NCI-H1417 (cell line): ENCODE measurements at places on chromosomes 1 and 21.

DNA sequence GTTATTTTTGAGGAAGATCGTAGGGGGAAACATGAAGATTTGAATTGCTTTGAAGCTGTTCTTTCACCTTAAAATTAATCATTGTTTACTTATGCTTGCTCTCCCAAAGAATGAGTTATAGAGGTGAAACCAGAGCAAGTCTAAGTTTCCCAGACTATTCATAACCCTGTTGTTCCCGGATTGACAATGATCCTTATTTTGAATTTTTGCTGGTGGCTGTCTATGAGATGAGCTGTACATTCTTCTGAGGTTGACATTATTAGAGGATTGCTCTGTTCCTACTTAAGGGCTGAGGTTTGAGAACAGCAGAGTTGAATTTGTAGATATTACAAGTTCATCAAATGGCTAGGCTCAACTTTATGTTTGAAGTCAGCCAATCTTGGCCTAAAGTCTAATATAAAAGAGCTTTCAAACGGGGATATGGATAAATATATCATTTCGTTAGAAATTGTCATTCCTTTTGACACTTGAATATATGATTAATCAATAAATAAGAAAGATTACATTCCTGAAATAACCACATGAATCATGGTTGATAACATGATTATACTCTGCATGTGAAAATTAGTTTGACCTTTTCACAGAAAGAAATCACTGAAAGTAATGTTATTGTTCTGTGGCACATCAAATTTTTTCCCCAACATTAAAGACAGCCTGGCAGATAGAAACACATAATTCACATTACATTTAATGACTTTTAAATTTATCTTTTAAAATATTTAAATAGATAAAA lies 19.1 kb upstream of the PDE4B start:
- no peak for DNase-seq

DNA sequence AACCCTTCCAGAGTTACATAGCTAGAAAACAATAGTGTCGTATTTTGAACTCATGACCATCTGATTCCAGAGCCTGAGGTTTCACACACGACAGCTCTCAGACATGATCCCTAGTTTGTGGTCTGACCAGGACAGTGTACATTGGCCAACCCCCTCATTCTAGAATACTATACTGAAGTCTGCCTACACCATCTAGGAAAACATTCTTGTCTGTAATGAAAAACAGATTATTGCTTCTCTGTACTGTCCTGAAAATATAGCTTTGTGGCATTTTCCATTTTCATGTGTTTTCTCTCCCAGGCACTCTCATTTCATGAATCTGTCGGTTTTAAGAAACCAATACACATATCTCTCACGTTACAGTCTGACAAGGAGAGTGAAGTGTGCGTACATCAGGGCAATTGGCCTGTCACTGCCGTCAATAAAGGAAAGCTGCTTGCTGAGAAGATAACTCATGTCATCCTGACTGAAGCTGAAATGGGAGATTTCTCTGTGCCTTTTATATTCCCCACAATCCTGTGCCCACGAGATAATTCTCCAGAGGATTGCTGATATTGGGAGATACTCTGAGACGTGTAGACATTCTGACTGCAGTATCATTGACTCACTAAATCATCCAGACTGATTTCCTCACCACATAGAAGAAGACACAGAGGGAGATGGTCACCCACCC lies 585.6 kb downstream of the PLPP3 start:
- no peak for DNase-seq

- peak; percentile 40 for DNase-seq
Measured at GRCh38 chr1:54486907-54487306, 61.1 kb upstream of the ACOT11 start.

- DNase-seq = no peak
Measured at GRCh38 chr1:7220712-7221252, 435.5 kb downstream of the CAMTA1 start.

DNA sequence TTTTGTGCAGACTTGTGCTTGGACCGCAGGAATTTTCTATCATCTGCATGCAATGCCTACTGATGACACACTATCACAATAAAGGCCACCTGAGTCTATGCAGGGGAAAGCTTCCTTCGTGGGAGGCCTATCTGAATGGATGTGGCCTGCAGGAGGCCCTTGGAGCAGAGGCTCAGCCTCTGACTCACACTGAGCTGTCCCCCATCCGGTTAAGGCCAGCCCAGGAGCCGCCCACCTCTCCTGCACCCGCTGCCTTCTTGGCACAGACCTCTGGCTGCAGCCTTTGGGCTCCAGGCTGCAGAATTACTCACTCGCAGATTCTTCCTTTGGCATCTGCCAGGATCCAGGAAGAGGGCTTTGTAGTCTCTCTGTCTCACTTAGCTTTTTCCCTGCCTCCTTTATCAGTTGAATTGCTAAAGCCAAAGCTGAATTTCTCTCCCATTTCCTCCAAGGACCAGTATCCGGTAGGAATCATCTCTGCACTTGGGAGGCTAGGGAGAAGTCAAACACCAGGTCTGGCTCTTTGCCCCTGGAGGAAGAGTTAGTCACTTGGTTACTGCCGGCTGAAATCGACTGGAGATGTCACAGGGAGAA lies 65.1 kb upstream of the JUN start:
- DNase-seq = no peak

DNA sequence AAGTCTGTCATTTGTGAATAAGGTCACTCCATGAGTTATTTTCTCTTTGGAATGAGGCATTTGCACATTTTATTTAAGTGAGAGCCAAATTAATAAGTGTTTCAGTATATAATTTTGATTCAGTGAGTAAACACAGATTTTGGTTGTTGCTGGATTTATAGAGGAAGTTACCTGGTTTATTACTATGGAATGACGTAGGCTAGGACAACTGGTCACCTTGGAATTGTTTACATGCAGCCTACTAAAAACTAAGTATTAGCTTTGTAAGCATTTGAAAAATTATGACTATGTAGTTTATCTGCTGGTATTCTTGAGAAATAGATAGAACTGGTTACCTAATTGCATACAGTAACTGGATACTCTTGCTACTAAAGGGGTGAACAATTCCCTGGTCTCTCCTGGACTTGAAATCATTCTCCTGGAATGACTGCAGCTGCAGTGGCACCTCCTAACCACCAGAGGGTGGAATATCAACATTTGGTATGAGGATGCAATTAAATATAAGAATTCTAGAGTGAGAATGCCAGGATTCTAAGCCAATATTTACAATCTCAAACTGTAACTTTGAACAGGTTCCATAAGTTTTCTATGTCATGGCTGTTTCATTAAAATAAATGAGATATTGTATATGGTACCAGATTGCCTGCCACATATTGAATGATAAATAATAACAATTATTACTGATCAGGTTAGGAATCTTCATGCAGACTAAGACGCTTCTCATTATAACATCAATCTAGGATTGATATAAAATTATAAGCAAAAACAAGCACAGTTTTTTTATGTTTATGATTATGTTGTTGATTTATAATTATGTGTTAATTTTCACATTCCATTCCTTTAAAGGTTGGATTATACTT lies 3.5 kb upstream of the KRTAP27-1 start:
- DNase-seq = peak; percentile 81

GRCh38 chr1:199226163-199226562 lies 587.3 kb downstream of the PTPRC start:
- DNase-seq = no peak

DNA sequence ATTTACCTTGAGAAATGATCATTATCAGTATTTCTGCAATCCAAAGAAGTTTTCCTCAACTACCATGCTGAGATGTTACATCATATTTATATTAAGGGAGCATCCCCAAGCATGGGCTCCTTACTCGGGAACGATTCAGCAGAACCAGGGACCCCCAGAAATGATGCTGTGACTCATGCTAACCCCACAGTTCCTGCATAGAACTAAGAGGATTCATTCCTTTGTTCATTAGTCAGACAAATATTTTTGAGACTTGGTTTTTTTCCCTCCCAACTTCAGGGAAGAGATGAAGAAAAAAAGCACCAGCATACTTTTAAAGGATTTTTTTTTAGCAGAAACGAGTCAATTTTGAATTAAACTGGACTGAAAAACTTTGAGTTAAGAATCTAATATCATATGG lies 49.2 kb upstream of the COL24A1 start:
- no peak for DNase-seq

DNA sequence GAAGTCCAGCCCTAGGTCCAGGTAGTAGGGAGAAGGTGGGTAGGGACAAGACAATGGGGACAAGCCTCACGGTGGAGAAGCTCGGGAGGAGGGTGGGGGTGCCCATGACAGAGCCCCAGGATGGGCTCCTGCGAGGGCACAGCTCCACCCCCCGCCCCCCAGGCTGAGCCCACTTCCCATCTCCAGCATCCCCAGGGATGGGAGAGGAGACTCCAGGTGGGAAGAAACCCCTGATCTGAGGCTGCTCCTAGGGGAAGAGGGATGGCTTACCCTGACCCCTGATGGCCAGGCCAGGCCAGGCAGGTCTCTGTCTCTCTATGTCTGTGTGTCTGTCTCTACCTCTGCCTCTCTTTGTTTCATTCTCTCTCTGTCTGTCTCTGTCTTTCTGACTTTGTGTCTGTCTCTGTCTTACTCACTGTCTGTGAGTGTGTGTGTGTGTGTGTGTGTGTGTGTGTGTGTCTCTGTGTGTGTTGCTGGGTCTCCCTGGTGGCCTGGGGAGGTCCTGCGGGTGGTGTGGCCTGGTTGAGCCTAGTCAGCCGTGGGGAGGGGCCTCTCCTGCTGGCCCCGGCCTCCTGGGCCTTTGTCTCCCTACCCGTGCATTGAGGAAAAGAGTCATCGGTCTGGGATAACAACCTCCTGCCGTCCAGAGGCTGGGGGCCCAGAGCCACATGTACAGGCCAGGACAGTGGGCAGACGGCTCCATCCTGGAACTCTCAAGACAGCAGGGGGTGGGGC lies 45.7 kb downstream of the WNT9A start:
- DNase-seq = no peak

- DNase-seq = peak; percentile 53
Measured at GRCh38 chr1:9922342-9922741, 12.3 kb upstream of the CTNNBIP1 start.

DNA sequence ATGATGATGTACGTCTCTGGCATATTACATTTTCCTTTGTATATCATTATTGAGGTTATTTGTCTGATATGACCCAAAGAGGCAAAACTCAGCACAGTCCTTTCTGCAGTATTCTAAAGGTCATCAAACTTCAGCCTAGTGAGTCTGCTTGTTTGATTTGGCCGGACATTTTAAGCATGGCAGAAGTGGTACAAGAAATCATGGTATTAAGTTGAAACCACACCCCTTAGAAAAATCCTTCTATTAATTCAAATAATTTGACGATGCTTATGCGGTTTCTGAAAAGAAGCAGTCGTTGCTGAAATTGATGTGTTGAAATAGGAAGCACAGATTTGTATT lies 5.1 kb downstream of the ETS2 start:
- no peak for DNase-seq

GRCh38 chr1:33131191-33131590 lies 50.2 kb downstream of the AZIN2 start:
- no peak for DNase-seq

GRCh38 chr1:94612525-94613204 lies 71.1 kb upstream of the F3 start:
- no peak for DNase-seq

- DNase-seq = no peak
Measured at GRCh38 chr1:84688463-84689061, 1.7 kb downstream of the SSX2IP start.

DNA sequence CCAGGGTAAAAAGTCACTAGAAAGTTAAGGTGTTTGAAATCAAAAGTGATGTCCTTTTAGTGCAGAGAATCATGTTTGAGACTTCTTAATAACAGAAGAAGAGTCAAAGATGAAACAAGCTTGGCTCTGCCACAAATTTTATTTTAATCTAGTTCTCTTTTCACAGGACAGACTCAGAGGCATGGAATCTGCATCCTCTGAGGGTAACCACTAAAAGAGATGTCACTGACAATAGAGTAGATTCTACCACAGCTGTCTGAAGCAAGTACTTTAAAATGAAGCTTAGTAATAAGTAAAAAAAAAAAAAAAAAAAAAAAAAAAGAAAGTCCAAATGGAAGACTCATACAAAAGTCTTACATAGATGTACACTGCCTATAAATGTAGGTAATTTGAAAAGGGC lies 519.7 kb upstream of the PRMT6 start:
- no peak for DNase-seq

GRCh38 chr1:24699628-24700027 lies 45.6 kb upstream of the CLIC4 start:
- no peak for DNase-seq

DNA sequence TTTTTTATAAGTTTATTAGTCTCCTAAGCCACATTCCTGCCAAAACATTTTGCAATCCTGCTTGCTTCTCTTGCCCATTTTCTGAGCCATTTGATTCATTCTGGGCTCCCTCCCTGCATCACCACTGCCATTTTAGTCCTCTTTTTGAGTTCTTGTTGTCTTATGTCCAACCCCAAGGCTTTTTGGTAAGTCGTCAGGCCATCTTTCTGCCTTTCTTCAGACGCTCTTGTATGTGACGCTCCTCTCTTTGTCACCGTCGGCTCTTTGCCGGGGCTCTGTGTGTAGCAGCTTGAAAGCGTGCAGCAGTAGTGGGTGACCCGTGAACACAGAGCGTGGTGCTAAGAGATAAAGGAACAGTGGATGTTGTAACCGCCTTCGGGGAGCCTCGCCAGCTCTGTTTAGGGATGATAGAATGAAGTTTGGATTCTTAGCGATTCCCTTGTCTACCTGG lies 14.6 kb downstream of the HUNK start:
- no peak for DNase-seq

- no peak for DNase-seq
Measured at GRCh38 chr1:212561501-212561931, 47.0 kb upstream of the ATF3 start.

GRCh38 chr1:153228491-153228890 lies 11.1 kb downstream of the PRR9 start:
- no peak for DNase-seq

DNA sequence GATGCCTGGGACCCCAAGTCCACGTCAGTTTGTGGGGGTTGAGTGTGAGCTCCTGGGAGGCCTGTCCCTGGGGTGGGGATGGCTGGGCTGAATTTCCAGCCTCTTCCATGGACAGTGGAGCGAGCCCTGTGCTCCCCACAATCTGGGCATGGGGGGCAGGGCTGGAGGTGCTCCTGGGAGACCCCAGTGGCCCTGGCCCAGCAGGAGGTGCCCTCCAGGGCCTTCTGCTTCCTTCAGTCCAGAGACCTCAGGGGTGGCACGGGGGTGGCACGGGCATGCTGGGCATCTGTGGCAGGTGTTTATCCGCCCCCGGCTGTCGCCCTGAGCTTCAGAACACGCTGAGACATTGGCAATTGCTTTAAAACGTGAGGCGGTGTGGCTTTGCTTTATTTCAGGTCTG lies 40.9 kb downstream of the MORN1 start:
- DNase-seq = no peak

- no peak for DNase-seq
Measured at GRCh38 chr1:209672705-209673630, 2.2 kb upstream of the G0S2 start.

- no peak for DNase-seq
Measured at GRCh38 chr1:100683448-100684349, 35.8 kb upstream of the VCAM1 start.

- DNase-seq = no peak
Measured at GRCh38 chr1:19388980-19389379, 76.9 kb downstream of the SLC66A1 start.
